Camera-type eye (tissue), 1 donor: ENCODE measurements at places on chromosomes 4 and X. TPM values are rescaled to one million over a fixed set of nuclear protein-coding genes. Genes with fewer than 3 reads are reported as not detected.

The PLK4 gene
- total RNA-seq: 15.7 TPM

The GAB1 gene
- 71.1 TPM for total RNA-seq

The GPRASP2 gene
- total RNA-seq: 78.6 TPM

The HTN1 gene
- not detected for total RNA-seq

The MAGEA2 gene
- not detected for total RNA-seq

The ADGRG4 gene
- total RNA-seq: not detected

The MAGEA2B gene
- not detected for total RNA-seq

The ARHGAP4 gene
- total RNA-seq: 37.3 TPM

The MAGED1 gene
- total RNA-seq: 135 TPM

The TCP11X1 gene
- total RNA-seq: not detected
